ENCODE measurements at places on chromosomes 13 and 19.

GRCh38 chr13:29480893-29481525 lies 114.5 kb downstream of the SLC7A1 start:
- H3K36me3 ChIP-seq: no peaks in the 10 kb centered on the region
- no peaks in the 10 kb centered on the region for H3K27me3 ChIP-seq
- DNase-seq: no peak
- H3K4me3 ChIP-seq: no peak overlapping the region

- H3K36me3 ChIP-seq: no peaks in the 10 kb centered on the region
- H3K4me3 ChIP-seq: no peak overlapping the region
- no peak overlapping the region for H3K27ac ChIP-seq
- DNase-seq: no peak
- peaks cover 81% of the 10 kb centered on the region for H3K27me3 ChIP-seq
Measured at GRCh38 chr19:3465552-3465951, 14.8 kb downstream of the SMIM24 start.

GRCh38 chr19:47142779-47143178 lies 12.1 kb downstream of the SAE1 start:
- DNase-seq: no peak
- peaks cover 10% of the 10 kb centered on the region for H3K36me3 ChIP-seq
- no peaks in the 10 kb centered on the region for H3K27me3 ChIP-seq
- H3K4me3 ChIP-seq: no peak overlapping the region

DNA sequence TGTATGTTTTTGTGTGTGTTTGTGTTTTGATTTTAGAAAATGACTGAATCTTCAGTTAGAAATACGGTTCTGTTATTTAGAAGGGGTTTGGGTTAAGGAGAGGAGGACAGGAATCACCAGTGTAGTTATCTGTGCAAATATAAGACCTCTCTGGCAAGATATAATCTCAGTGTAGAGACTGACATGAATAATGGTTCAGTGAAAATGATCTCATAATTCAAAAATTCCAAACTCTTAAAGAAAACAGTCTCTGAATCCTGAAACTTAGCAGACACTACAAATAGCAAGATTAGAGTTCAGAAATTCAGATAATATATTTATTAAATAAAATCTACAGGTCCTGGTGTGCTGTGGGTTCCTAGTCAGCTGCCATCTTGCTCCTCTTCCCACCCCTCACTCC lies 73.5 kb downstream of the PDS5B start:
- H3K4me1 ChIP-seq: no peaks in the 10 kb centered on the region
- H3K27ac ChIP-seq: no peak overlapping the region
- no peaks in the 10 kb centered on the region for H3K36me3 ChIP-seq
- DNase-seq: no peak
- no peaks in the 10 kb centered on the region for H3K27me3 ChIP-seq

- H3K4me1 ChIP-seq: no peaks in the 10 kb centered on the region
- H3K4me3 ChIP-seq: no peak overlapping the region
- no peak overlapping the region for H3K27ac ChIP-seq
- DNase-seq: no peak
- no peaks in the 10 kb centered on the region for H3K27me3 ChIP-seq
- no peaks in the 10 kb centered on the region for H3K36me3 ChIP-seq
Measured at GRCh38 chr13:87120476-87120875, 550.7 kb upstream of the SLITRK5 start.

DNA sequence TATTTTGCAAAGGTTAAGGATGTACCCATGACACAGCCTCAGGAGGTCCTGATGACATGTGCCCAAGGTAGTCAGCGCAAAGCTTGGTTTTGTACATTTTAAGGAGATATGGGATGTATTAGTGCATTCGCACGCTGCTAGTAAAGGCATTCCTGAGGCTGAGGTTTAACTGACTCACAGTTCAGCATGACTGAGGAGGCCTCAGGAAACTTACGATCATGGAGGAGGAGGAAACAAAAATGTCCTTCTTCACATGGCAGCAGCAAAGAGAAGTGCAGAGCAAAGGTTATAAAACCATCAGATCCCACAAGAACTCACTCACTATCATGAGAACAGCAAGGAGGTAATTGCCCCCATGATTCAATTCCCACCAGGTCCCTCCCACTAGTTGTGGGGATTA lies 1017.4 kb downstream of the EFNB2 start:
- no peak overlapping the region for H3K4me3 ChIP-seq
- no peaks in the 10 kb centered on the region for H3K27me3 ChIP-seq
- H3K27ac ChIP-seq: no peak overlapping the region
- DNase-seq: no peak

DNA sequence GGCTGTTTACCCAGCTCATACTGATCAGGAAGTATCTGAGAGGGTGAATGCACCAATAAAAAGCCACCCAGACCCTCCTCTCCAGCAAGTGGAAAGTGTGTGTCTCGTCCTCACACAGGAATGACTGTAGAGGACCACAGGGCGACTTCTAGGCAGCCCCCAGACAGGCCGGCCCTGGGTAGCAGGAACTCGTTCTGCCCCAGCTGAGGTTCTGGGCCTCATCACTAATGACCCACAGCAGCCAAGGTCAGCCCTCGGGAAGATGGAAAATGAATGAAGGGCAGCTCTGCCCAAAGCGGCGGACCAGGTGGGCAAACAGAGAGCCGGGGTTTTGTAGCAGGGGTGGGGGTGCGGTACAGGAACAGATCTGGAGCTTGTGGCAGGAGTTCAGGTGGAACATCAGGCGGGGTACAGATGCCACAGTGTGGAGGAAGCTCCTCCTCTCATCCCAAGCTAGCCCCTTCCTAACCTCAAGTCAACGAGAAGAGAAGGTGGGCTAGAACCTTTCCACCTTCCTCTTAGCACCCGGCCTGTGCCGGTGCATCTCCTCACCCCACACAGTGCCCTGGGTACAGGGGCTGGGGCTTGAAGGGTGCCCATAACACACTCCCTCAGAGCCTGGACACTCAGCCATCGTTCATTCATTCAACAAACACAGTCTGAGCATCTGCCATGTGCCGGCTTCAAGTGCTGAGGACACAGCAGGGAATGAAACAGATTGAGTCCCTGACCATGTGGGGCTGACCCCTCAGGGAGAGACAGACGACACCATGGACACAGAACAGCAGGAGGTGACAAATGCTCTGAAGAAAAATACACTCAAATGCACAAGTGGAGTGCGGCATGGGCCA lies 36.2 kb downstream of the RFX2 start:
- H3K27me3 ChIP-seq: peaks cover 75% of the 10 kb centered on the region
- no peak overlapping the region for H3K27ac ChIP-seq
- H3K4me3 ChIP-seq: no peak overlapping the region
- no peak for DNase-seq
- H3K4me1 ChIP-seq: no peaks in the 10 kb centered on the region

- no peaks in the 10 kb centered on the region for H3K27me3 ChIP-seq
- no peak overlapping the region for H3K4me3 ChIP-seq
- no peaks in the 10 kb centered on the region for H3K4me1 ChIP-seq
- no peaks in the 10 kb centered on the region for H3K36me3 ChIP-seq
- no peak for DNase-seq
Measured at GRCh38 chr13:44108331-44108858, 228.7 kb downstream of the LACC1 start.

DNA sequence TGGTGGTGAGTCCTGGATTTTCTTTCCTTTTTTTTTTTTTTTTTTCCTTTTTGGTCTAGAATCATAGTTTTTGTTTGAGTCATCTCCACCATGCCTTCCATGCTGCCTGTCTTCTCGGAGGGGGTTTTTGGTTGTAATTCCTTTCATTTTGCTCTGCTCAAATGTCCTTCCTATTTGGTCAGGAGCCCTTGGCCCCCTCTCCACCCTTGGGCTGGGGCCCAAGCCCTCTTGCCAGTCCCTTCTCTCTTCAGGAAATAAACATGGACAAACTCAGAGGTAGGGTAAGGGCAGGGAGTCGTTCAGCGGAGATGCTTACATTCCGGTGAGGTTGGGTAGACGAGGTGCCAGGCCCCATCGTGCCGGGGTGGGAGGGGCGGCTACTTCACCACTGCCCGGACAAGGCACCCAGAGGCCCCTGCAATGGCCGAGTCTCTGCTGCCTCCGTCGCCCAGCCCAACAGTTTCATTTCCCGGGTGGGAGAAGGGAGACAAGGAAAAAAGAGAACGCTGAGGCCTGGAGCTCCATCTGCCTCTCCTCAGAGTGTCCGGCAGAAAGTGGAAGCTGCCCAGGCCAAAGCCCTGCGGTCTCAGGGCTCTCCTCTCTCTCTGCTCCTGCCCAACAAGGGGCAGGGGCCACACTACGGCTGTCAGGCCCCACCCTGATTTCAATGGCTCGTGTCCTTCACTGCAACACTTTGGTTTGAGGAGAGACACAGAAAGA lies 12.7 kb downstream of the ZNF574 start:
- H3K27ac ChIP-seq: no peak overlapping the region
- DNase-seq: no peak
- no peak overlapping the region for H3K4me3 ChIP-seq
- no peaks in the 10 kb centered on the region for H3K27me3 ChIP-seq

DNA sequence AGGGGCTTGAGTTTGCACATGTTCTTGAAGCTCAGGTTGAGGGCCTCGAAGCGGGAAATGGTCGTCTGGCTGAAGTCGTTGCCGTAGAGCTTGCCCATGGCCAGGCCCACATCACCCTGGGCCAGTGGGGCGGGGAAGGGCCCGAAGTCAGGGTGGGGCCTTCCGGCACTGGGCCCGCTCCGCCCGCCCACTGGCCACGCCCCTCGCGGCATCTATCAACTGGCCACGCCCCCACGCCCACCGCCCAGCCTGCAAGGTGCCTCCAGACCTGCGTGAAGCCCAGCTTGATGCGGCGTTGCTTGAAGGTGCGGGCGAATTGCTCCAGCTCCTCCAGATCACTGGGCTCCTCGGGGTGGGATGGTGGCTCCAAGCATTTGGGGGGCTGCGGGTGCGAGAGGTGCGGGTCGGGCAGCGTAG lies 19.9 kb downstream of the ZNF574 start:
- no peaks in the 10 kb centered on the region for H3K27me3 ChIP-seq
- H3K4me3 ChIP-seq: no peak overlapping the region
- DNase-seq: no peak
- no peaks in the 10 kb centered on the region for H3K36me3 ChIP-seq
- H3K27ac ChIP-seq: no peak overlapping the region

DNA sequence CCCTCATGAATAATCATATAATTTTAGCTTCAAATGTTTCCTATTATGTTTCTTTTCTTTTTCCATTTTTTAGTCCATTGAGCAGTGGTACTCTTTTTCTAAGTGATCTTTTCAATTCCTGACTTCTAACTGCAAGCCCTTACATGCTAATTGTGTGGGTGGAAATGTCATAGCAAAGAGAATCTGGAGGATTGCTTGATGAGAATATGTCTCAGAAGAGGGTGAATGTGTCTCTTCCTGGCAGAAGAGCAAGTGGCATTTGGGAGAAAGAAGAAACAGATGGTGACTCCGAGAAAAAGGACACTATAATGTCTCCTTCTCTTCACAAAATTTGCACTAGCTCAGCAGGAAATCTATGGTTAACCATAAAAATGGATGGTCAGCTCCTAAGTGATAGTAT lies 2320.0 kb downstream of the PCDH9 start:
- H3K27ac ChIP-seq: no peak overlapping the region
- no peak for DNase-seq
- no peak overlapping the region for H3K4me3 ChIP-seq
- no peaks in the 10 kb centered on the region for H3K36me3 ChIP-seq
- no peaks in the 10 kb centered on the region for H3K27me3 ChIP-seq

DNA sequence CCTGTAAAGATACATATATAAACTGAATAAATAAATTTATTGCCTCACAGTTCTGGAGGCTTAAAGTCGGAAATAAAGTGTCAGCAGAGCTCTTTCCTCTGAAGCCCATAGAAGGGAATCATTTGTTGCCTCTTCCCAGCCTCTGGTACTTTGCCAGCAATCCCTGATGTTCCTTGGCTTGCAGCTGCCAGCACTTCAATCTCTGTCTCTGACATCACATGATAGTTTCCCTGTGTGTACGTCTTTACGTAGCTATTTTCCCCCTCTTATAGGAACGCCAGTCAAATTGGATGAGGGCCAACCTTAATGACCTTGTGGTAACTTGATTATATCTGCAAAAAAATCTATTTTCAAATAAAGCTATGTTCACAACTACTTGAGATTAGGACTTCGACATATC lies 250.9 kb downstream of the LIG4 start:
- H3K27me3 ChIP-seq: no peaks in the 10 kb centered on the region
- H3K4me1 ChIP-seq: no peaks in the 10 kb centered on the region
- H3K27ac ChIP-seq: no peak overlapping the region
- H3K4me3 ChIP-seq: no peak overlapping the region
- no peak for DNase-seq

GRCh38 chr19:4342314-4342614 lies 1.1 kb upstream of the MPND start:
- H3K4me3 ChIP-seq: peak overlapping the region; percentile 67
- H3K4me1 ChIP-seq: peaks cover 12% of the 10 kb centered on the region
- DNase-seq: no peak
- no peaks in the 10 kb centered on the region for H3K27me3 ChIP-seq

DNA sequence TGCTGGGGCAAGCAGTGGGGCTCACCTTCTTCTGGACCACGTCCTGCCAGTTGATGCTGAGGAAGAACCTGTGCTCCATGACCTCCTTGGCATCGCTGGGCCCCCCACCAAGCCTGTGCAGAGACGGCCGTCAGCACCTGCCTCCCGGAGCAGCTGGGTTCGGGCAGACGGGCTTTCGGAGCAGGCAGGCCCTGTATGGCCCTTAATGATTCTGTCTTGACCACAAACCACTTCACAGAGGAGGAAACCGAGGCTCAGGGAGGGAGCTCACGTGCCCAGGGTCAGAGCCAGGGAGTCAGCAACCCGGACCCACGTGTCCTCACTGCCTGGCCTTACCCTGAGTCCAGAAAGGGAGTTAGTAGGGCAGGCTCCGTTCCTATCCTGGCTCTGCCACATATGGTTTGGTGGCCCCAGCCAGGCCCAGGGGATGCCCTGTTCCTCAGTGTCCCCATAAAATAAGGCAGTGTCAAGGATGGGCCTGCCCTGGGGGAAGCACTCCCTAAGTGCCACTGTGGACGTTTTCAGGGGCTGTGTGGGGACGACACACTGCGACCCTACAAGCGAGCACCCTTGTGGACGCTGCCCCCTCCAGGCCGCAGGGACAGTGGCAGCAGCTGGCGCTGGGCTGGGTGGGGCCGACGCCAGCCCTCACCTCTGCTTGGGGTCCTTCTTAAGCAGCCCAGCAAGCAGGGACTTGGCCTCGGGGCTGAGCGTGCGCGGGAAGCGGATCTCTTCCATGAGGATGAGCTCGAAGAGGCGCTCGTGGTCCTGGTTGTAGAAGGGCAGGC lies 8.9 kb upstream of the CCNP start:
- H3K4me1 ChIP-seq: no peaks in the 10 kb centered on the region
- H3K36me3 ChIP-seq: no peaks in the 10 kb centered on the region
- no peak overlapping the region for H3K27ac ChIP-seq

- H3K27ac ChIP-seq: no peak overlapping the region
- H3K4me3 ChIP-seq: no peak overlapping the region
- peaks cover 13% of the 10 kb centered on the region for H3K27me3 ChIP-seq
- no peak for DNase-seq
- no peaks in the 10 kb centered on the region for H3K4me1 ChIP-seq
- no peaks in the 10 kb centered on the region for H3K36me3 ChIP-seq
Measured at GRCh38 chr19:44611812-44612295, 1.5 kb upstream of the IGSF23 start.

DNA sequence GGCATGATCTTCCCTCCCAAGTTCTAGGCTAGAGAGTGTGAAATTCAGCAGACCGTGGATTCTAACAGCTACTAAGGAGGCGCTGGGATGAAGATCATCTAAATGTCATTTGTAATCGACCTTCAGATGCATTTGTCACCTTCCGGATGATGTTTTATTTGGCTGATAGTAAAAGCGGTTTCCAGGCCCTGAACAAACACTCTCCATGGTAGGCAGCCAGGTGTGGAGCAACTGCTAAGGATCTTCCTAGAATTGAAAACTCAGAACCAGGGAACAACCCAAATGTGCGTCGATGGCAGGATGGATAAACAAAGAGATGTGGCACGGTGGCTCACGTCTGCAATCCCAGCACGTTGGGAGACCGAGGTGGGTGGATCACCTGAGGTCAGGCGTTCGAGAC lies 107.2 kb upstream of the CACNA1A start:
- H3K27ac ChIP-seq: no peak overlapping the region
- peaks cover 59% of the 10 kb centered on the region for H3K27me3 ChIP-seq
- H3K4me1 ChIP-seq: no peaks in the 10 kb centered on the region
- DNase-seq: no peak
- H3K36me3 ChIP-seq: no peaks in the 10 kb centered on the region

Data from MM.1S (cell line).